HL-60 (cell line): ENCODE measurements at places on chromosomes 6 and 20.
A peak's percentile ranks its signal among the peaks of the same experiment; 100 is the strongest.

DNA sequence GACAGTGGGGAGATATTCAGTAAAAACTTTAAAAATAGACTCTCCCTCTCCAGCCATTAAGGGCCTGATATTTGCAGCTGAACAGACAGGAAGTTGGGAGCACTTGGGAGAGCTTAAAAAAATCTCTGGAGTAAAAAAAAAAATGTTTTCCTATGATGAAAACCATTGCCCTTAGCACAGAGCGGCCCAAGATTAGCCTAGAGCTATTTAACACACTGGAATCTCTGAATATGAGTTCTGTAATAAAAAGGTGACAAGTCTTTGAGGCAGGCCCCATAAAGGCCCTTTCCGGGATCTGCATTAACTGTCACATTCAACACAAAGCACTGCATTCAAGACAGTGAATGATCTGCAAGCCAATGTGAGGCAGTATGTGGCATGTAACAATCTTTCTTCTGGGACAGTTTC is 393.7 kb downstream of the ZFAND3 start:
- DNase-seq: no peak

GRCh38 chr6:50681213-50681824 is 32.0 kb upstream of the TFAP2D start:
- DNase-seq: no peak

GRCh38 chr6:84862843-84863242 is 98.4 kb upstream of the TBX18 start:
- no peak for DNase-seq

DNA sequence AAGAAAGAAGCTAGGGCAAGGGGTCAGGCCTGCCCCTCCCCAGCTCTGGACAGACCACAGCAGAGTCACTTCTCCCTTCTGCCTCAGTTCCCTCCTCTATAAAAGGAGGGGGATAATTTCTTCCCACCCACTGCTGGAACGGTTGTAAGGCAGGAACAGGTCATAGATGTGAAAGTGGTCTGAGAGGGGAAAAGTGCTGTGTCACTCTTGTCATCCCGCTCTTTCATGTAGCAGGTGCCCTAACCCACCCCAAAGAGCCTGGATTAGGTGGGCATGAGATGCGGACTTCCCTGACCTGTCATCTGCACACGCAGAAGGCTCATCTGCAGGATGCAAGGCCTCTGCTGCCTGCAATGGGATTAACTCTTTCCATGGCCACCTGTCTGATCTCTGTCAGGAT is 218.2 kb upstream of the LRFN2 start:
- DNase-seq: no peak

GRCh38 chr6:157753291-157753690 is 69.8 kb upstream of the SNX9 start:
- DNase-seq: no peak

GRCh38 chr6:49790341-49790740 is 3.3 kb upstream of the PGK2 start:
- DNase-seq: no peak

- DNase-seq: no peak
Observed at GRCh38 chr6:136657666-136658065, 107.4 kb upstream of the MAP7 start.

GRCh38 chr6:152100183-152100618 is 292.7 kb downstream of the ESR1 start:
- no peak for DNase-seq

DNA sequence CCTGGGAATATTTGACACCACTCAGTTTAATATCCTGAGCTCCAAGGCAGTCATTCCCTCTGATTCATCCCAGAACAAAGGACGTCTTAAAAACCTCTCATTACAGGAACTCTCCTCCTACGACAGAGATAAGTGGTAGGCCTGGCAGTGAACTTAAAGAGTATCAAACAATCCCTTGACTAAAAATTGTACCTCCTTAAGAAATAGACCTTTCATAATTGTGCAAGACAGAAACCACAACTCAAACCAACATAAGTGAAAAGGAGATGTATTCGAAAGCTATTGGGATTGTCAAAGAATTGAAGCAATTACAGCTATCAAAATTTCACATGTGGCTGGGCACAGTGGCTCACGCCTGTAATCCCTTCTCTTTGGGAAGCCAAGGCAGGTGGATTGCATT is 19.1 kb upstream of the BNIP5 start:
- DNase-seq: peak; percentile 49

- DNase-seq: no peak
Observed at GRCh38 chr6:15441981-15442380, 196.1 kb downstream of the JARID2 start.

- no peak for DNase-seq
Observed at GRCh38 chr20:36646678-36647077, 682 bp upstream of the SLA2 start.

DNA sequence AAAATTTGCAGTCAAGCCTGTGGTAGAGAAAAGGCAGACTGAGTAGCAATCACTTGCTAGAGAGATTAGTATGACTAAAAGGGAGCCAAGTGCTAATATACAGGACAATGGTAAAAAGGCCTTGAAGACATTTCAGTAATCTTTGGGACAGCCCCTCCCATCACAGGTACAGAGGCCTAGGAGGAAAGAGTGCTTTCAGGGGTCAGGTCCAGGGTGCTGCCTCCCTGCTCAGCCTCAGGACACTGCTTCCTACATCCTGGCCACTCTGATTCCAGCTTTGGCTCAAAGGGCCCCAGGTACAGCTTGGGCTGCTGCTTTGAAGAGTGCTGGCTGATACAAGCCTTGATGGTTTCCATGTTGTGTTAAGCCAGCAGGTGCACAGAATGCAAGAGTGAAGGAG is 543.5 kb downstream of the MMUT start:
- DNase-seq: no peak

DNA sequence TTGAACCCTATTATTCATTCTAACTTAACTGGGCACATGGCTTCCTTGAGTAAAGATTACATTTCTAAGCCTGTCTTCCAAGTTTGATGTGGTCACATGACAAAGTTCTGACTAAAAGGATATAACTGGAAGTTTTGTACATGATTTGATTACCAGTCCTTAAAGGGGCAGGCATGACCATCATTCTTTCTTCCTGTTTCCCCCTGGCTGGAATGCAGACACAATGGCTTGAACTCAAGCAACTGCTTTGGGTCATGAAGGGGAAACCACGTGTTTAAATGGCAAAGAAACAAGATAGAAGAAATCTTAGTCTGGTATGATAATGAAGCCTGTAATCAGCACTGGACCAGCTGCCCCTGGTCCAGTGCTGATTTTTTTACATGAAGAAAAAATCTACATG is 15.6 kb upstream of the SHLD1 start:
- DNase-seq: no peak

GRCh38 chr6:15375018-15375417 is 129.1 kb downstream of the JARID2 start:
- no peak for DNase-seq

GRCh38 chr6:22727710-22728109 is 158.3 kb downstream of the HDGFL1 start:
- no peak for DNase-seq

- no peak for DNase-seq
Observed at GRCh38 chr20:23116311-23117089, 30.4 kb upstream of the CD93 start.

DNA sequence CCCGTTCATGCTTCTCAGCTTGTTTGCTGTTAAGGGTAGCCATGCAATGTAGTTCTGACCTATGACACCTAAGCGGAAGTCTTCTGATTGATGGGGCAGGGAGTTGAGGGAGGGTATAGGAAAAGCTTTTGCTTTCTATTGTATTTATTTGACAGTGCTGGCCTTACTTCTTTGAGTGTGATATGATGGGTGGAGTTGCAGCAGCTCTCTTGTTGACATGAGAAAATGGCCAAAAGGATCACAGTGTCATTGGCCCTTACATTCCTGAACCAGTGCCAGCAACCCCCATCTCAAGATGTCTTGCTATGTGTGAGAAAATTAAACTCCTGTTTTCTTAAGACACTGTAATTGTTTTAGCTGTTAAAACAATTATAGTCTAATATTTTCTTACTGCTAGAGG is 117.5 kb downstream of the SAMD5 start:
- no peak for DNase-seq

DNA sequence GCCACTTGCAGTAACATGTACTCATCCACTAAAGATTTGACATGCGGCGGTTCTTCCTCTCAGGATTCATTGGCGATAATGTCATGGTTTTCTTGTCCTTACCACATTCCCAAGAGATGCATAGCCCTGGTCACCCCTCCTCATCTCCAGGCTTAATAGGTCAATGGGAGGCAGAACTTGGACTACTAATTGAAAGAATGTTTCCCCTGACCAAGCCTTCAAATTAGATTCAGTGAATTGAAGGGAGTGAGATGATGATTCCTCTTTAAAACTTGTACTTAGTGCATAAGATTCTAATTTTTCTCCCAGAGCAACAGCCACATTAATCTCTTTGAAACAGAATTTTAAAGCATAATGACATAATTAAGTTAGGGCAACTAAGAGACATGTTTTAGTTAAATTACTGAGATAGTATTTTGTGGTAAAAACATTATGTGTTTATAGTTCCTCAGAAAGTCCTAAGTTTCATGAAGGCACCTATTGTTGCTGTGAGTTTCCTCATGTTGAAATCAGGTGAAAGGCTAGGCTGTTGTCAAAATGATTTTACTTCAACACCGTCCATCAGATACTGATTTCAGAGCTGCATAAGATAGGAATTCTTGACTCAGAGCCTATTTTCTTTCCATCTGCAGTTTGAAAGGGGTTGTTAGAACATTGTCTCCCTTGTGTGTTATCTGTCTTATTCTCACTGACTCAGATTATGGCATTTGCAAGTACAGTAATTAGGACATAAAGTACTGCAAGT is 48.5 kb downstream of the STK4 start:
- DNase-seq: no peak

- no peak for DNase-seq
Observed at GRCh38 chr6:80744213-80744612, 637.7 kb downstream of the BCKDHB start.

GRCh38 chr6:43242908-43243663 is at the start of gene TTBK1:
Gene TTBK1 (plus strand): TSS chr6:43243481. CDS start chr6:43246661, 3,180 bp downstream.
- DNase-seq: no peak

GRCh38 chr6:35080821-35081425 is 60.2 kb downstream of the TCP11 start:
- peak; percentile 6 for DNase-seq

DNA sequence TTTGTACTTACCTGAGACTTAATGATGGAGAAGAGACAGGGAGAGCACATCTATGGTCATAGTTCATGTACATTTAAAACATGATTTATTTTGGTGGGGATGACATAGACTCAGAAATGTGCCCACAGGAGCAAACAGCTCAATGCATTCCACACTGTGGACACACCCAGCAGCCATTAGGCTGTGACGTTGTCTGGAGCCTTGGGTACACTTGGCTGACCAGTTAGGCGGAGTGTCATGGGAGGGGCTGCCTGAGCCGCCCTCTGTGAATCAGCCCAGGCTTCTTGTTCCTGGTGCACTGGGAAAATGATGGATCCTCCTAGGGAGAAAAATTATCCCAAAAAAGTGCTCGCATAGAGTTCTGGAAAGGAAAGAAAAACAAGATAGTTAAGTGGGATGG is 231.0 kb upstream of the GMDS start:
- DNase-seq: no peak

- DNase-seq: no peak
Observed at GRCh38 chr20:16974080-16974854, 226.1 kb downstream of the OTOR start.

- no peak for DNase-seq
Observed at GRCh38 chr20:58064411-58065010, 163.9 kb downstream of the ANKRD60 start.

DNA sequence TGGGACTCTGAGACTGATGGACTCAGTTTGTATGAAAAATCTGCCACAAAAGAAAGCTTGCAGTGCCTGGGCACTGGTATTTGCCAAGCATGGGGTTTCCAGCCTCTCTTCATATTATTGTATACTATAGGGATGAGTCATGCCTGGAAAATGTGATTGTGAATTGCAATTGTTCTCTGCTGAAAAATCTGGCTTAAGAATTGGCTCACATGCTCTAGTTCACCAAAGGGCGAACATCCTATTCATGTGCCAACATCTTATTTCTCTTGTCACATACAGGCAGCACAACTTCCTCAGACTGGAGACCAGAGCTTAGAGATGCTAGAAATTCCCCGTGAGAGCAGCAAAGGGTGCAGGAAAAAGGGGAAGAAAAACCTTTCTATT is 103.6 kb upstream of the KCNK16 start:
- DNase-seq: no peak

GRCh38 chr6:127173156-127173940 is 54.9 kb downstream of the RSPO3 start:
- no peak for DNase-seq

DNA sequence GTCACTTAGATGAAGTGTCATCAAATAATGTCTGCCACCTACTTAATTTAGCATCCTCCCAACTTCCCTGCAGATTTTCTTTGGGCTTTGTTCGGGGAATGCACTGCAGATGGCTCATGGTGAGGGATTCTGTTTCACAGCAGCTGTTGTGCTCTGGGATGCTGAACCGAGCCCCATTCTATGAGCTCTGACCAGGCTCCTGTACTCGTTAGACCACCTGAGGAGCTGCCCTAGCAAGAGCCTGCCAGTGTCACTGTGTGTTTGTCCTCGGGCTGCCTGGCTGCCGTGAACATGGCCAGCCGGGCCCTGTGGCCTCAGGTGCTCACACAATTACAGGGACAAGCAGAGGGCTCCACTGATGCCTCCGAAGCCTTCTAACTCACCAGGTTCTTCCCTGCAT is 238.8 kb upstream of the ECI2 start:
- no peak for DNase-seq

GRCh38 chr6:84696166-84696565 is 68.2 kb downstream of the TBX18 start:
- DNase-seq: no peak

DNA sequence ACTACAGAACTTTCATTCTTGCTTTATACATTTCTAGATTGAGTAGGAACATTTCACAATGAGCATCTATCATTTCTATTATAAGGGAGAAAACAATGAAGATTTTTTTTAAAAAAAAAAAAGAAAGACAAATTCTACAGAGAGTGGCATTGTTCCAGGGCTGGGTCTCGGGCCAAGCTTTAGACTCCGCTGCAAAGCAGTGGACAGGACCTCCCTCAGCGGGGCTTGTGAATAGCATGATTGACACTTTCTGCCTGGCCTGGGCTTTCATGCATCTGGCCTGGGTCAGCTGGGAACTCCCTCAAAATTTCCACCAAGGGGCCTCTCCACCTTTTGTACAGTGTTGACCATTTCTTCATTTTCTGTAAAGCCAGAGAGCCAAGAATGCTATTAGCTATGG is 55.8 kb upstream of the HIVEP2 start:
- no peak for DNase-seq

DNA sequence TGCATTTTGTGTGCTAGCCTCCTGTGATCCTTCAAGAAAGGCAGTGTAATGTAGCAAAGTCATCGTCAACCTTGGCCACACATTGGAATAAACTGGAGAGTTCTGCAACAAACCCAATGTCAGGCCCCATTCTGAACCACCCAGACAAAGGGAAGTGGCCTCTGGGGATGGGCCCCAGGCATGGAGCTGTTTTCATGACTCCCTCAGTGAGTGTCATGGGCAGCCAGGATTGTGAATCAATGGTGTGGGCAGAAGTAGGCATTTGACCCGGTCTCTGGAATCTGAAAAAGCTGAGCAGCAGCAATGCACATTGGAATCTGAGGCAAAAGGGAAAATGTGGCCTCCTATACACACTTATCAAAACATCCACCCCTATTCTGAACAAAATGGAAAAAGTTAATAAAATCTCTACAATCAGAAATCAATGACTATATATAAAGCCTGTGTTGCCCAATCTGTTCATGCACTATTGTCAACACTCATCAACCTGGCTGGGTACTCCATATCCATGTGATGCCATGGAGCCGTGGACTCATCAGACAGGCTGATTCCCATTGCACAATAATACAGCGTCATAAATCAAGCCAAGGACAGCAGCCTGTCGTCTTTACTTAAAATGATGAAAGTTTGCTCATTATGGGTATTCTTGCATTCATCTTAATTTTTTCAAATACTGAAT is 134.9 kb upstream of the STMND1 start:
- DNase-seq: no peak
